ENCODE measurements at places on chromosomes 1 and 21. TPM values are rescaled to one million over a fixed set of nuclear protein-coding genes. Genes with fewer than 3 reads are reported as not detected.

The EDEM3 gene
- 46.7 TPM for total RNA-seq

- no peak for DNase-seq
Measured at GRCh38 chr1:68481041-68481440, 15.8 kb downstream of the DEPDC1 start.

GRCh38 chr1:203306089-203306964, 1.0 kb downstream of the BTG2 start:
- DNase-seq: peak; percentile 87

The FLG2 gene
- not detected for total RNA-seq

- DNase-seq: no peak
Measured at GRCh38 chr1:212649020-212649419, 40.5 kb downstream of the ATF3 start.

DNA sequence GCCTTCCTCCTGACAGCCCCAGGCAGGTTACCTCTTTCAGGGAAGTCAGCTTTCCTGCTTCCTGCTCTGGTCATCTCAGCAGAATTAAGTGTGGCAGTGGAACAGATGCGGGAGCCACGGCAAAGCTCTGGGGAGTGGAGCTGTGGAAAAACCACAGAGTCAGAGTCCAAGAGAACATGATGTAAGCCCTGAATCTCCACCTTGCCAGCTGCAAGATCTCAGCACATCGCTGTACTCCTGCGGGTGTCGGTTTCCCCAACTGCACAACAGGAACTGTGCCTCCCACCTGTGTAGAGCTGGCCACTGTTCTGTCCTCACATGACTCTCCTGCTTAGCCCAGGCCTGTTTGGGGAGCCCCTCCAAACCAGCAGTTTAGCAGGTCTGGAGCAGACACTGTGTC, 123.7 kb downstream of the MATN1 start:
- no peak for DNase-seq

The GJA4 gene
- total RNA-seq: 1.4 TPM

The PROX1 gene
- total RNA-seq: 33.1 TPM

- DNase-seq: no peak
Measured at GRCh38 chr1:237306726-237307125, 264.7 kb downstream of the RYR2 start.

DNA sequence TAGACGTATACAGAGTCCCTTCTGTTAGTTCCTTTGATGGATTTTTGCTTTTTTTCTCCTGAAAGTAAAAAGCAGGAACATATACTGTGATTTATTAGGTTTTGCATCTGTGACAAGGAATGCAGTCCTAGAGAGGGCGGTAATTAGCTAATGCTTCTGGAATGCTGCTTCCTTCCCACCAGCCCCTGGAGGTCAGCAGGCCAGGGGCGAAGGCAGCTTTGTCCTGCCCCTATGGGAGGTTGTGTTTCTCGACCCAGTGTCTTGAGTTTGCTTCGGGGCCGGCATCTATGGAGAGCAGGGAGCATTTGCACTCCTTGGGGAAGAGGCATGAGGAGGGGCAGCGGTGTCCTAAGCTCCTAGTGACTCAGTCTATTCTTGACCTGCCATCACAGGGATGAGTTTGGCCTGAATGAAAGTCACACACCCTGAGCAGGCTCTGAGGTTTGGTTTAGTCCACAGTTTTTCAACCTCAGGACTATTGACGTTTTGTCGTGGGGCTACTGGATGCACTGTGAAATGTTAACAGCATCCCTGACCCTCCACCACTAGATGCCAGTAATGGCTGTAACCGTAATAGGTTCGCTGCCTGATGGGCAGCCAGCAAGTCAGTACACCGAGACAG, 85.0 kb upstream of the KCNJ15 start:
- peak; percentile 15 for DNase-seq

DNA sequence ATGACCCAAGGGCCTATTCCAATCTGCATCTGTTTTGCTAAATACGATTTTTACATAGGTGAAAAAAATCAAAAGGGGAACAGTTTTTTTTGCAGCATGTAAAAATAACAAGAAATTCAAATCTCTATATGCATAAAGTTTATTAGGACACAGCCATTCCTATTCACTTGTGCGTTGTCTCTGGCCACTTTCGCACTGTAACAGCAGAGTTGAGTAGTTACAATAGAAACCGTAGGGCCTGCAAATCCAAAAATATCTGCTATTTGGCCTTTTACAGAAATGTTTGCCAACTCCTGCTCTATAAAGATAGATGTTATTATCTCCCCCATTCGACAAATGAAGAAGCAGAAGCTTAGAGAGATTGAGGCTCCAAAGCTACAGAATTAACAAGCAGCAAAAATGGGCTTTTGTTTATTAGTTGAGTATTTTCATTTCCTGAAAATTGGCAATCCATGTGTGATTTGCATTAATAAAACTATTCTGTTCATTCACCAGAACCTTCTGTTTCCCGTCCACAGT, 5.5 kb downstream of the DYNLT5 start:
- no peak for DNase-seq

GRCh38 chr1:218942431-218942830, 231.2 kb upstream of the LYPLAL1 start:
- DNase-seq: no peak

- peak; percentile 91 for DNase-seq
Measured at GRCh38 chr1:145859491-145860023, 676 bp upstream of the PIAS3 start.

The CYP2J2 gene
- total RNA-seq: 1.1 TPM

The CIART gene
- 1.2 TPM for total RNA-seq

DNA sequence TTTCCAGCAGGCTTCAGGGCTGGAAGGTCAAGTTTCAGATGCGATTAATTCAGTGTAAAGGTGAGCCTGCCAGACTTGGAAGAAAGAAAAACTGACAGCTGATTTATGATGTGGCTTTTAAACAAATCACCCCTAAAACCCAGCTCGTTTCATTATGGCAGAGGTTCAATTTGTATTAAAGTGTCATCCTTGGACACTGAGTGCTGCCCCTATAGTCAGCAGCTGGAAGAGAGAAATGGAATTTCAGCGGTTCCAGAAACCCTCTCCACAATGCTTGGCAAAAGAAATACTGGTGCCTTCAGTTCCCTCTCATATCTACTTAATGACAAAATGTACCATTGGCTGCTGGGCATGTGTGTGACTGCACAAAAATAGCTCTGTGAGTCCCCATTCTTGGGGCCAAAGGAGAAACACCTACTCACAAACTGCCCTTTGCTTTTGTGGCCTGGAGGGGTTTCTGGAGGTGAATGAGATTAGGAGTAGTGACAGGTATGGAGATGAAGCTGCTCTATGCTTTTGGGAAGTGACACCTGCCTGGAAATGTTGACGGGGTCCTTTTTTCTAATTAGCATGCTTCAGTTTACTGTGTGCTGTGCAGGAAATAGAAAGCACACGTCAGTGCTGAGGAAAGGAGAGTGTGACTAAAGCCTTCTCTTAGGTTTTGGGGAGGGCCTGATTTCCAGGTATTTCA, 95.1 kb upstream of the TSPAN2 start:
- no peak for DNase-seq

The ADAMTS4 gene
- total RNA-seq: 2.7 TPM

DNA sequence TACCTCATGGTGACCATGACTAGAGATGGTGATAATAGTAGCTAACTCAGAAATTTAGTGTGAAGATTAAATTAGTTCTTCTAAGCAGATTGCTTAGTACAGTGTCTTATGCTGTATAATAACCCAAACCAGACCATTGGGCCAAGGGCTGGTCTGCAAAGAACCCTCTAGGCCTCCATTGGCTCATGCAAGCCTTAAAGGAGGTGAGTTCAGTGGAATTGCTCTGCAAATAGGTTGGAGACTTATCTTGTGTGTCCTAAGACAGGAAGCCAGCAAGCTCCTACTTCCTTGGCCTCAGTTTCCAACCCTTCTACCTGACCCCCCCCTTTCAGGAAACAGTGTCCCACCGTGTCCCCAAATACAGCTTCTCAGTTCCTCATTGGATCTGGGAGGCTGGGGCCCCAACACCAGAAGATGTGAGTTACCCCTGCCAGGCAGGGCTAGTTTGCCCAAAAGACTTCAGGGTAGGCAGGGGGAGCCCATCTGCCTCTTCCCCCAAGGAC, 1.9 kb upstream of the MEF2D start:
- no peak for DNase-seq

The C1orf115 gene
- 5.0 TPM for total RNA-seq

GRCh38 chr1:58409890-58410289, 136.6 kb downstream of the OMA1 start:
- DNase-seq: no peak
